ENCODE measurements at places on chromosomes 3 and 15. TPM values are rescaled to one million over a fixed set of nuclear protein-coding genes. Genes with fewer than 3 reads are reported as not detected.

Gene SAXO2
- total RNA-seq: 3.9 TPM

GRCh38 chr15:75227663-75228280 is 26.1 kb downstream of the C15orf39 start:
- H3K4me1 ChIP-seq: no peaks in the 10 kb centered on the region
- DNase-seq: no peak
- H3K4me3 ChIP-seq: no peak overlapping the region
- H3K27me3 ChIP-seq: peaks cover 52% of the 10 kb centered on the region

DNA sequence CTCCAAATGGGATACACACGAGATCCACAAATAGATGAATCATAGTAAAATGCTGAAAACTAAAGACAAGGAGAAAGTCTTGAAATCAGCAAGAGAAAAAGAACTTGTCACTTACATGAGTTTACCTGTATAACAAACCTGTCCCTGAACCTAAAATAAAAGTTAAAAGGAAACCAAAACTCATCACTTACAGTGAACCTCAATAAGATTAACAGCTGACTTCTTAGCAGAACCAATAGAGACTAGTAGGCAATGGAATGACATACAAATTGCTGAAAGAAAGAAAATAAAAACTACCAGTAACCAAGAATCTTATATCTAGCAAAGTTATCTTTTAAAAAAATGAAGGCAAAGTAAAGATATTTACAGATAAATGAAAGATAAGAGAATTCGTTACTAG is 27.4 kb downstream of the SEC22A start:
- no peaks in the 10 kb centered on the region for H3K27me3 ChIP-seq
- peak; percentile 1 for DNase-seq
- H3K36me3 ChIP-seq: peaks cover 66% of the 10 kb centered on the region
- no peak overlapping the region for H3K4me3 ChIP-seq
- H3K27ac ChIP-seq: no peak overlapping the region

DNA sequence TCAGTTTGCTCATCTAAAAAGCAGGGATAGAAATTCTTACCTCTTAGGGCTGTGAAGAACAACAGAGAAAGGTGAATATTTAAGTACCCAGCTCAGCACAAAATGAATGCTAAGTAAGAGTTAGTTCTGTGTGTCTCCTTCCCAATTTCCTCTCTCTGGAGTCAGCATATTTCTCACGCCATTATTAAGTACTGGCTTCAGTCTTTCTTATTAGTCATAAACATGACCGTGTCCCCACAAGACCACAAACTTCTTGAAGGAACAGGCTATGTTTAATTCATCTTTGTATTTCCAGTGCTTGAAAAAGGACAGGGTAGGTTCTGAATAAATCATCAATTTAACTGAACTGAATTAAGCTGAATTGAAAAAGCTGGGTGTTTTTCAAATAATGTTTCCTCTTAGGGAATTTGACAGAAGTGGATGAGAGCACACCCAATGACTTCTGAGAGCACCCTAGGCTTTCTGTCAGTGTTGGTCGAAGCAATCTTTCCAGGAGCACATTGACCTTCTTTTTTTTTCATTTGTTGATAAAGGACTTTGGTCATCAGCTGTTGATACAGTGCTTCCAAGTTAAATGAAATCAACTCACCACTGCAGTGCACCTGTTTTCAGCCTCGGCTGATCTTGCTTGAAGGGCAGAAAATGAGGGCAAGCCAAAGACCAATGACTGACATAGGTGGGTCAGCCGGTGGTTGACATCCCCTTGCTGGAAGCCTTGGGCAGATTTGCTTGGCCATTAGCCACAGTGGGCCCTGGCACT is 324.6 kb downstream of the MFSD1 start:
- H3K27me3 ChIP-seq: peaks cover 6% of the 10 kb centered on the region
- DNase-seq: no peak

Gene ZBTB47
- total RNA-seq: 10.9 TPM

Gene SERPINI2
- total RNA-seq: not detected

GRCh38 chr3:147361454-147362420 is 44.6 kb downstream of the ZIC4 start:
- H3K27ac ChIP-seq: no peak overlapping the region
- H3K27me3 ChIP-seq: peaks cover 87% of the 10 kb centered on the region
- H3K36me3 ChIP-seq: no peaks in the 10 kb centered on the region
- H3K4me3 ChIP-seq: no peak overlapping the region
- DNase-seq: peak; percentile 68

Gene ACTRT3
- total RNA-seq: 0.93 TPM

DNA sequence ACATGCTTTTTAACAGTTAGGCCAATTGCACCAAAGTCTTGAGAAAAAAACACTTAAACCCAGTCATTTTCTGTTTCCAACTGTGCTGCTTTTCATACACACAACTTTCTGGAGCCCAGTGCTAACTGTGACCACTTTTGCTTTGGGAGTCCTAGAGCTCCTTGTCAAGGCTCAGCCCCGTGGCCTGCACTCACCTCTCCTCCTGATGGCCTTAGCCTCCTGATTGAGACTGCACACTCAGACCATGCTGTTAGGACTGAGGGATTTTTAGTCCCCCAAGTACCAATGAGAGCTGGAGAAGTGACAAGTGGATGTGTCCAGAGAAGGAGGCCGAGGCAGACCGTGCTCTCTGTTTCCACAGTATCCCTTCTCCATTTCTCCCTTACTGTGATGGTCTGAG is 15.2 kb upstream of the RARRES1 start:
- H3K4me3 ChIP-seq: no peak overlapping the region
- no peaks in the 10 kb centered on the region for H3K27me3 ChIP-seq
- H3K4me1 ChIP-seq: peaks cover 6% of the 10 kb centered on the region
- no peak for DNase-seq
- no peak overlapping the region for H3K27ac ChIP-seq
